ENCODE measurements at places on chromosomes 12 and 14.
A peak's percentile ranks its signal among the peaks of the same experiment; 100 is the strongest.

- DNase-seq: no peak
These were observed 242.5 kb downstream of the SEC23A start for GRCh38 chr14:38860530-38860929.

- no peak for DNase-seq
These were observed 1.4 kb upstream of the TBX3 start for GRCh38 chr12:114685320-114685781.

GRCh38 chr12:103326190-103326589 is 169.6 kb downstream of the C12orf42 start:
- no peak for DNase-seq

- no peak for DNase-seq
These were observed 118.8 kb downstream of the LLPH start for GRCh38 chr12:66011731-66012130.

- no peak for DNase-seq
These were observed 18.1 kb downstream of the MEG3 start for GRCh38 chr14:100844082-100844408.

DNA sequence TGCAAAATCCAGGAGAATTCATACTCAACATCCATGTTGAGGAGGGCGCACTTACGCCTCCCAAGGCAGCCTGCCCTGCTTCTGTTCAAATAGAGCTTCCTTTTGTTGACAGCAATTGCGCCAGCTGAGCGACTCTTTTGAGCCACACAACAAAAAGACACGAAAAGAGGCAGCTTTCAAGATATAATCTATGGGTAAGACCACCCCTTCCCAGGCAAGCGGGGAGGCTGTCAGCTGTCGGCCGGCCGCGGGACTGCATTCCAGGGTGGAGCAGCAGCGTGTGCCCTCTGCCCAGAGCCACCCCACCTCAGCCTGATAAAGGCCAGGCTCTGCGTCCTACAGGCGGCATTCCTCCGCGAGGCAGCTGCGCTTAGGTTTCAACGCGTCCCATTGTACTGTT is 15.8 kb upstream of the STAB2 start:
- no peak for DNase-seq

DNA sequence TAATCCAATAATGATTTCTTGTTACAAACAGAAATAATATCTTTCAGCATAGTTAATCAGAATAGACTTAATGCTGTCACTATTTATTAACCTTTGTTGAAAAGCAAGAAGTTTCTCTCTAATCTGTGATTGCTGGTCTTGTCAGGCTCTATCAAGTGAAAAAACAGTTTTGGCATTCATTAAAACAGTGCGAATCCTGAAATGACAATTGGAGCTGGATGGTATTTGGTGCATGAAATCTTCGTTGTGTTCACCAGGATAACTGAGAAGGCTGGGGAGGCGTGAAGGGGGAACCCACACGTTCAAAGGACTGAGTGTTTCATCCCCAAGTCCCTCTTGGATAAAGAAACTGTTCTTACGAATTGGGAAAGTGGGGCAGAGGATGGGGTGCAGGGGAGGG is 190.2 kb upstream of the MYL2 start:
- no peak for DNase-seq

- DNase-seq: no peak
These were observed 29.7 kb upstream of the CEBPE start for GRCh38 chr14:23148591-23149249.

GRCh38 chr14:62914025-62914424 is 131.2 kb downstream of the KCNH5 start:
- no peak for DNase-seq

DNA sequence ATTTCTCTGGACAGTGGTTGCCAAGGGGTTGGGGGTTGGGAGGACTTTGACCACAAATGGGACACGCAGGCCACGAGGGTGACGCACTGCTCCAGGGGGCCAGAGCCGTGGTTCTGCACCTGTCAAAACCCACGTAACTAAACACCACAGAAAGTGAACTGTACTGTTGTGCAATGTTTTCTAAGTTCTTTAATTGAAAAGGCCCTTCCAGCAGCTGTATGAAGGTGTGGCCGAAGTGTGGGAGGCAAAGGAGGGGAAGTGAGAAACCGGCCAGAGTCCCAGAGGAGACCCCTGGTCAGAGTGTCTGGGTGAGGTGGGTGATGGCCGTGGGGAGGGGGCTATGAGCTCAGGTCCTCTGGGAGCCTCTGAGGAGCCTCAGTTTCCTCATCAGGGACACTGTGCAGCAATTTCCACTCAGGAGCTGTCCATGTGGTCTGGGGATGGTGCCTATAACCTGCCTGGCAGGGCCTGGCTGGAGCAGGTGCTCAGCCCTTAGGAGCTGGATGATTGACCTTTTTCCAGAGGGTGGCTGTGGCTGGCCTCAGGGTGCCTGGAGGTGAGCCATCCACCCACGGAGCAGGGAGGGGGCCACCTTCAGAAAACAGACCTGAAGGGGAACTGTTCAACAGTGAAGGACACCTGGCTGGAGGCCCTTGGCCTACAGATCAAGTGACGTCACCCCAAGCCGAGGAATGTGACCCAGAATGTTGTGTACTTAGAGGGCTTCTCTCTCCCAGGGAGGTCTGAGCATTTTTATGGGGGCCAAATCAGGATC is 9.8 kb upstream of the BDKRB2 start:
- DNase-seq: no peak

DNA sequence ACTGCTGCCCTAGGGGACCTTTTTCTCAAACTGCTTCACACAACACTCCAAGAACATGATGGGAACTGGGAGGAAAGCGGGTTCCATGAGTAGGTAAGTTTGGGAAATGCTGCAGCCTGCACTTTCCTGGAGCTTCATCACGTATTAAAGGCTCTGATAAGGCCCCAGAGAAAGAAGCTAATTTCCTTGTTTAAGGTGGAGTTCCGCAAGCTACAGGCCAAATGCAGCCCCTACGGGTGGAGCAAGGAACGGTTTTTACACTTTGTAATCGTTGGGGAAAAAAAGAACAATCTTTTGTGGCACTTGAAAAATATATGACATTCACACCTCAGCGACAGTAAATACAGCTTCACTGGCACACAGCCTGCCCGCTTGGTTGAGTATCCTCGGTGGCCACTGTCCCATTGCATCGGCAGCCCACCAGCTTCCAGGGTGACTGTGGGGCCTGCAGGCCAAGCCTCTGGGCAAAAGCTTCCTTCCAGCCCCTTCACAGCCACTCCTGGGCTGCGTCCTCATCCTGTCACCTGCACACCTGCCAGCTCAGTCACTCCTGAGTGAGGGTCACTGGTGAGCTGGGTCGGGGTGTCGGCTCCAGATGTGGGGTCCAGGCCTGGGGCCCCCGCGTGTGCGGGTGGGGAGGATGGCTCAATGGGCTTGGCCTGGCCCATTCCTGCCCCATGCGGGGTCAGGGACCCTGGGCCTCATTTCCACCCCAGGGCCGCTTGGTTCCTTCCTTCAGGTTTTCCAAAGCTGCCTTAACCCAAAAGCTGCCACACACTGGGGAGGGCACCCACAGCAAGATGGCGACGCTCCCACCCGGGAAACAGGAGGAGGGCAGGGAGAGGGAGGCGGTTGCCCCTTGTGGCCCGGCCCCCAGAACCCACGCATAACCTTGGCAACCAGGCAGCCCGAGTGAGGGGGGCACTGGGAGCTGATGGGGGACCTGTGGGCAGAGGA is 2.4 kb downstream of the AMN start:
- no peak for DNase-seq

GRCh38 chr12:93741659-93742109 is 64.5 kb downstream of the CRADD start:
- no peak for DNase-seq

DNA sequence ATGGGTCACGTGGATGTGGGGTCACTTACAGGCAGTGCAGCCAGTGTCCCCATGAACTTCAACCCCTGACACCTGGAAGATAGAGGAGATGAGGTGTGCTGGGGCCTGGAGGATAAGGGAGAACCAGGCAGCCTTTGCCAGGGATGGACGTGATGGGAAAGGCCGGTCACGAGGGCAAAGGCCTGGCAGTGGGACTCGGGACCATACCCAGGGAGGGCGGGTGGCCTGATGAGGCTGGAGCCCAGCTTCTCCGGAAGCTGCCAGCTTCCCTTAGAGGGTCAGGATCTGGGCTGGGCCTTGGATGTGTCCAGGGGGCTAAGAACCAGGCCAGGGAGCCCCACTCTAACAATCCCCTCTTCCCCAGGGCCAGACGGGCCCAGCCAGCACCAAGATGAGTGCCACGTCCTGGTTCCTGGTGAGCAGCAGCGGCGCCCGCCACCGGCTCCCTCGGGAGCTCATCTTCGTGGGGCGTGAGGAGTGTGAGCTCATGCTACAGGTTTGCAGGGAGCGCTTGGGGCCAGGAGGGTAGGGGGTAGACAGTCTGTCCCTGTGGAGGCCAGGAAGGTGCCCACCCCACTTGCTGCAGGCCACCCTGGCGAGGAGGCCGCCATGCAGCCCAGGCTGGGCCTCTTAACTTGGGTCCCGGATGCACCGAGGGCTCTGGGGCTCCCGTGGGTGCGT is 3.1 kb downstream of the CEP170B start:
- no peak for DNase-seq

GRCh38 chr12:120110550-120111501 is 5.7 kb downstream of the RAB35 start:
- peak; percentile 8 for DNase-seq

- DNase-seq: no peak
These were observed 127.3 kb upstream of the CCND2 start for GRCh38 chr12:4145990-4146859.

GRCh38 chr12:3035815-3036702 is 41.1 kb upstream of the TSPAN9 start:
- DNase-seq: no peak

GRCh38 chr12:52828591-52829021 is 5.5 kb downstream of the KRT79 start:
- DNase-seq: no peak

GRCh38 chr12:65574867-65575266 is 249.4 kb upstream of the HMGA2 start:
- no peak for DNase-seq

DNA sequence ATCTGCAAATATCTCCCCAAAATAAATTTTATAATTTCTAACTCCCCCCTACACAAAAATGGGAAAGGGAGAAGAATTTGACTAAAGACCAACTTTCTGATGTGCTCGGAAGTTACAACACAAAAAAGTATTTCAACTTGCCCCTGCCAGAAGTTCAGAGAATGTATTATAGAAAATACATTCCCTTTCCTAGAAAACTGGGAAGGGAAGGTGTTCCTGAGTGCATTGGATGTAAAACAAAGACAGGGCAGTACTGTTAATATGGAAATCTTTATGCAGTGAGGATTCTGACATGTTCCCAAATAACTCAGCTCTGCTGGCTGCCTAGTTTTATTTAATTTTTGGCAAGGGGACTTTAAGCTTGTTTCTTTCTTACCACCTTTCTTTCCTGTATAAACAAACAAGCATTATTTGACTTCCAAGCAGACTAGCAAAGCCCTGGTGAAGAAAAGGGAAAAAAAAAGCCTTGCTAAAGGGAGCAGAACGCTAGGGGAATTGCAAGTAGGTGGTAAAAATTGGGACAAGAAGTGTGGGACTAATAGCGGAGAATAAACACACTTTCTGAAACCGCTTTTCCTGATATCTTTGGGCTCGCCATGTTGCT is 124.1 kb downstream of the STXBP6 start:
- no peak for DNase-seq

DNA sequence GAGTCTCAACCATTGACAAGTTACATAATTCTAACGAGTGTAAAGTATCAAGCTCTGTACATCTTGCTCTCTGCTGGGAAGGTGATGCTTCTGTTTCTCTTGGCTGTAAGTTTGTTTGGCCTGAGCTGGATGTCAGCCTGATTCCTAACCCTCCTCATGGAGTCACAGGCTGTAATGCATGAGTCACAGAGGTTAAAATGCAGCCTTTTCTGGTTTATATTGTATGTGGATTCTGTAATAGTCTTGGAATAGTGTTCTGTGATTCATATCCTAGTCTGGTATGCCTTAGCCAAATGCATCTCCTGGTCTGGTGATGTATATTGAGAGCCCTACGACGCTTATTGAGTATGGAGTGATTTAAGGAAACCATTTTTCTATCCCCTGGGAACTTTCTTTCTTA is 104.5 kb upstream of the FRMD6 start:
- no peak for DNase-seq

- DNase-seq: no peak
These were observed 12.9 kb downstream of the CREBL2 start for GRCh38 chr12:12624498-12624992.

DNA sequence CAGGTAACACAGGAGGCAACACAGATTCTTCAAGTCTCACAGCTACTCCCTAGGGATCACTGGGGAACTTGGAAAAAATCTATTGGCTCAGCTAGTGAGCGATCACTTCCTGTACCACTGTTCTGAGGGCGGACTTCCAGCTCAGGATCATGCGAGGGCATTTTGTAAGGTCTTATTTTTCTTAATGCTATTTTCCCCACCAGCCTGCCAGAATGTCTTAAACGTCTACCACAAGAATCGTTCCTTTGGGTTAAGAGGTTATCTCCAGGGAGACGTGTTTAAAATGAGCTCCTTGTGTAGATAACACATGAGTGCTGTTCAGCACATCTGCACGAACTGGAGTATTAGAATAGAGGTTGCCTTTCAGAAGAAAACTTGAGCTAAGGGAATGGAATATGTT is 162.6 kb downstream of the ETNK1 start:
- DNase-seq: no peak

- DNase-seq: no peak
These were observed 1.7 kb downstream of the BTBD7 start for GRCh38 chr14:93331002-93331727.

- DNase-seq: no peak
These were observed 46.9 kb downstream of the PRMT8 start for GRCh38 chr12:3537719-3538465.

GRCh38 chr12:110679201-110679600 is 9.7 kb downstream of the HVCN1 start:
- DNase-seq: no peak

DNA sequence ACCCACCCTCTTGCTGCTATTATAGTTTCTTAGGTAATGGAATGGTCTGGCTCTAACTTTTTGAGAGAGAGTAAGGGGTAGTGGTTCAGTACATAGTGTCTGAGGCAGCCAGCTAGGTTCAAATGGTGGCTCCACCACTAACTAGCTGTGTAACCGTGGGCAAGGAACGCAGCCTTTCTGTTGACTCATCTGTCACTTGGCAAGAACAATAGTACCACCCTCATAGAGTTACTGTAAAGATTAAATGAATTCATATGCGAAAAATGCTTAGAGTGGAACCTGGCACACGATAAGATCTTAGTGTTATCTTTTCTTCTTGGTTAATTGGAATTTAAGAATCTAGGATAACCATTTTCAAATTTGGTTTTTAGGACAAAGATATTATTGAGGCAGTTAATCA is 14.0 kb downstream of the CCDC62 start:
- DNase-seq: no peak

Measured in activated naive CD4-positive, alpha-beta T cell (primary cell).